G401 (cell line): ENCODE measurements at places on chromosomes 2 and 18. TPM values are rescaled to one million over a fixed set of nuclear protein-coding genes. Genes with fewer than 3 reads are reported as not detected.

DNA sequence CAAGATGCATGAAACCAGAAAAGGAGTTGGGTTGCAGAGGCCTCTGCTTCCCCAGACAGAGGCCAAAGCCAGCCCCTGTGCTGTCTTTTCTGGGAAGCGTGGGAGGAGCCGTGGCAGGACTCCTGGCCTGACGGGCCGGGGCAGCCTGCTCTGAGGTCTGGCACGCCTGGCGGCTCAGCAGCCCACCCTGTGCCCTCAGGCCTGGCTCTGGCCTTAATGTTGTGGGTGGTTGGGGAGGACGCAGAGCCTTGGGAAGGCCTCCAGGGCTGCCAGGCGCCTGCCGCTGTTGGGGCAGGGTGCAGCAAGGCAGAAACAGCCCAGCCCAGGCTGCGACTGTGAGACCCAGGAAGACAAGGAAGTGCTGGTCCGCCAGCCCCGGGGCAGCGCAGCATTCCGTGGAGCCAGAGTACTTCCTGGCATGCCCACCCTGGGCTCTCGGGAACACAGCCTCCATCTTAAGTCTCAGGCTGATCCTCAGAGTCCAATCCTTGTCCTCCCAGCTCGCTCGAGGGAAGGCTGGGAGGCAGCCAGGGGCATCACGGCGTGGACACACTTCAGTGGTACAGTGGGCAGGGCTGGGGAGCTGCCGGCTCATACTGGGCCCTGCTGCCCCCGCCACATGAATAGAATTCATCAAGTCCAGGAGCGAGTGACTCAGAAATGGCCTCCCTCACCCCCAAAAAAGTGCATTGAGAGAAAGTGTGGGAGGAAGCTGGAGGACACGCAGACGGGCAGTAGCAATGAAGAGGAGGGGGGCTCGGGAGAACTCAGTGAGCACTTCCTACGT lies 72.6 kb downstream of the EMX1 start:
- DNase-seq: no peak

DNA sequence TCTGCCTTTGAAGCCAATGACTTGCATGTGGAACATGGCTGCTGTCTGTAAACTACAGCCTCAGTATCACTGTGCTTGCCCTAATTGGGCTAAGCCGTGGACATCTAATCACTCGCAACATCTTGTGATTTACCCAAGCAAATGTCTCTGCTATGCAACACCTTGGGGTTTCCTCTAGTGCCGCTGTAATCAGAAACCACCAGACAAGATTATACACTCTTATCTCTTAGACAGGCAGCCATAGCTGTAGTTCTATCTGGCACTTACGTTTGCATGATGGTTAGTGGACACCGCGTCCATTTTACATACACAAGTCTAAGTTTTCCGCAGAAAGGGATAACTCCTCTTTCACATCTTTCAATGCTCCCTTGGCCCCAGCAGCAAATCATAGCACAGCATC lies 204.3 kb upstream of the CCDC68 start:
- no peak for DNase-seq

- no peak for DNase-seq
Measured at GRCh38 chr18:42289526-42289925, 334.5 kb downstream of the PIK3C3 start.

DNA sequence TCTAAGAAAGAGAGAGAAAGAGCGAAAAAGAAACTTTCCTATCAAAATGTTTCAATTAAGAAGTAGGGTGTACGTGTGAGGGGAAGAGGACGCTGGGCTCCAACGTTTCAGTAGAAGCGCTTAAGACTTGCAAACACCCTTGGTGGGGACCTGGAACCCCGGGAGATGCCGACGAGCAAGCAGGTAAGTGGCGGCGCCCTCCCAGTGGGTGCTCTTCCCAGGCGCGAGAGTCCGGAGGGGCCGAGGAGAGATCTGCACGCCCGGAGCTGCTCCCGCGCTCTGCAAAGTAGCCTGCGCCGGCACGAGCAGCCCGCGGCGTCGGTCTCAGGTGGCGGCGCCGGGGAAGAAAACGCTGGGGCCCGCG lies 678 bp upstream of the OTX1 start:
- DNase-seq: no peak

The FEV gene
- total RNA-seq: not detected in 2 replicates
